ENCODE measurements at places on chromosomes 5 and 9.

DNA sequence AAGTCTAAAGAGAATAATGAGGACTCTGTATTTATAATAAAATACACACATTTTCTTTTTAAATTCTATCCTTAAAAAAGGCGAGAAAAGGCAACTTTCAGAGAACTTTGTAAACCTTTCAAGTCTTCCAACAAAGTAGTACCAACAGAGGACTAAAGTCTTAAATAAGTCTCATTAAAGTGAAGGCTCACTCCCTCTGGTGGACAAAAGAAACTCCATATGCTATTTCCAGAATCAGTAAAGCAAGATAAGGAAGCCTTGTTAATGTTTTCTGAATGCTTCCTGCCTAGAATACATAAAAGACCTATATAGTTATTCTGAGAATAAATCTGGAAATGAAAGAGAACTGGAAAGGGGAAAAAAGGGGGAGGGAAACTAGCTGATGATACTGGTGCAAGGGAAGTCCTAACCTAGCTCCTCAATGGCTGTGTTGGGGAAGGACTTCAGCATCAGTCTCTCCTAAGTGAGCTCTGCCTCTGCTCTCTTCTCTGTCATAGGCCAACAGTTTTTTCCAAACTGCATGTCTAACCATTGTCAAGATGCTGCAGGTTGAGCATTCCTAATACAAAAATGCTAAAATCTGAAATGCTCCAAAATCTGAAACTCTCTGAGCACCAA, 7.2 kb downstream of the HMGCS1 start:
- DNase-seq, result peak; percentile 65

DNA sequence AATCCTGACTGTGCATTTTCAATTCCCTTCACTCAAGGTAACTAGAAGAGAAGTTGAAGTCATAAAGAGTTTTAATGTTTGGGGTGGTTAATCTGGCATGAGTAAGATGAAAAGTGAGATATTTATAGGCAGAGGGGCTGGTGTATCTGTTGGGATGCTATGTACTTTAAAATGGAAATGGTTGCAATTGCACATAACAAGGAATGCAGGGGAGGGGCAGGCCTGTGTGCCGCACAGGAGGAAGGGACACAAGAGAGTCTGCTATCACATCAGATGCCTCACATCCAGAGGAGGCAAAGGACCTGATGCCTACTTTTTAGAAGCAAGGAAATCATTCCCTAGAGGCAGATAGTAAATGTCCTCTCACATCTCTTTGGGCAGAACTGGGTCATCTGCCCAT, 55.5 kb upstream of the OSMR start:
- no peak for DNase-seq

DNA sequence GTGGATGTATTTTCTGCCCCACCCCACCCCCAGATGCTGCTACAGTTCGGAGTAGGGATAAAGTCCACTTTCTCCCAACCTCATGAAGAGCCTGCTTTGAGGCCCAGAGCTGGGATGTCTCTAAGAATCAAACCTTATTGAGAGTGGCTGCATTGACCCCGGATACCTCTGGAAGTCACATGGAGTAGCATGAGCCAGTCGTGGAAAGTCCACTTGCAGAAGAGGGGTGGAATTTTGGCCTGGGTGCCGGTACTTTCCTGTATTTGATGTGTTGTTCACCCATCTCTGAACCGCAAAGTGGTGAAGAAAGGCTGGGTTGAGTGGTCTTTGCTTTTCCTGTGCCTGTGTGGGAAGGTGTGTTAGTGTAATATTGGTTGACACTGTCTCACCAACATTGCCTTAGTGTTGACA, 3.7 kb downstream of the OTULIN start:
- DNase-seq, result no peak

GRCh38 chr9:25813478-25813877, 135.2 kb upstream of the TUSC1 start:
- DNase-seq, result no peak

GRCh38 chr9:35826071-35826701, 2.3 kb downstream of the FAM221B start:
- peak; percentile 58 for DNase-seq

GRCh38 chr5:178476972-178477754, 113.0 kb downstream of the COL23A1 start:
- DNase-seq, result no peak

DNA sequence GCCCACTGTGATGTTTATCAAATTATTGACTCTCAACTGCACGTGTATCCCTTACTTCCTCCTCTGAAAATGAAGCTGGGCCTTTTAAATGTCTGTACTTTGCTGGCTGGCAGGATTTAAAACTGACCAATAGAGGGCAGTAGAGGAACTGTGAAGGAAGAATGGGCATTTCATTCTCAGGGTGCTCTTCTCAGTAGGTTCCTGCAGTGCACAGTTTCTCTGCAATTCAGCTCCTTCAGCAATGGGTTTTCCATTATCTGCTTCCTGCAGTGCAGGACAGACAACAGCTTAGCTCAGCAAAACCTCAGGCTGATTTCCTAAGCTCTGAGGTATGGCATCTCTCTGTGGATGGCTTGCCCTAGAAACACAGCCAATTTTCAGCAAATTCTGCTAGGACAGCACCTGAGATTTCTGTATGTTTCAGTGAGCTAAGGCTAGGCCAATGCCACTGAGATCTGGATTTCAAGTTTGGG, 298.4 kb upstream of the PRDM9 start:
- DNase-seq, result peak; percentile 76

DNA sequence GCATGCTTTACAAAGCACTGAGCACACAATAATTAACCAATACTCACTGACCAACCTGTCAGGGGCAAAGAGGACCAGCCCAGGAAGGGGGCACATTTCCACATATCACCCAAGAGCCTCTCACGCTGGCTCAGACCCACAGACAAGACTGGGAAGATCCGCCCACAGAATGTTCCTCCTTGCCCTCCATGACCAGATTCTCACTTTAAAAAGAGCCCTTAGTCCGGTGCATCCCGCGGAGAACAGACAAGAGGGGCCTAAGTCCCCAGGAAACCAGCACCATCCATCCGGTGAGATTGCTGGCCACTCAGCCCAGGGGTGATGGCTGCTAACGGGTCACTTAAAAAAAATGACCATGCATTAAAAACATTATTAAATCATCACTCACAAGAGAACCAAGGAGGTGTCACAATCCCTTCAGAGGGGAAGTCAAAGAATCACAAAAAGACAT, 32.9 kb downstream of the SEMA4D start:
- DNase-seq, result no peak

DNA sequence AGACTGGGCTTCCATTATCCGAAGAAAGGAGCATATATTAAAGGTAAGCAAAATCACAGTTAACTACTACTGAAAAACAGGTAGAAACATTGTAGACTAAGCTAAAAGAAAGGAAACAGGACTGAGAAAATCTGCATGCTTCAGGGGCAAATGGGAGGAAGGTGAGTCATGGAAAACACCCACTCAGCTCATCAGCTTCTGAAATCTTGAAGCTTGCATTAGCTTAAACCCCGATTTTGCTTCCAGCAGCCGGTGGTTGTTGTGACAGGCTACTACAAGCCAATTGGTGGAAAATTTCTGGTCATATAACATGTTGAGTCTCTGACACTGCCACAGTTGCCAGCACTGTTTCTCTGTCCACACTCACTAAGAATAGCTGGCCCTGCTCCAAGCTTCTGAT, 179.6 kb upstream of the PUM3 start:
- DNase-seq, result no peak

- no peak for DNase-seq
Measured at GRCh38 chr9:95083086-95083768, 234.3 kb downstream of the FANCC start.

DNA sequence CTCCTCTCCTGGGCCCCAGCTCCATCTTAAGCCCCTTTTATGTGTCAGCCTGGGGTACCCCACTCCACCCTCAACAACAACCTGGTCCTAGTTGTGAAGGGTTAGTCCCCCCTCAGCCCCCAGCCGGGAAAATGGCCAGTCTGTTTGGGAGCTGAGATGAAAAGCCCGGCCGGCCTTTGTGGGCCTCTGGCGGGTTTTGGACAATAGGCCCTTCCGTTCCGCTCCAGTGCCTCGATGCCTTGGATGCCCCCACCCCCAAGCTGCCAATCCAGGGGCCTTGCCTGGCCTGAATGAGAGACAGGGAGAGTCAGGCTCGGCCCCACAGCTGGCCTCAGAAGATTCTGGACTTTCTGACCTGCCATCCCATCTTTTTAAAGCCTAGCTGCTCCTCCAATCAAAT, 9.2 kb downstream of the CNTFR start:
- DNase-seq, result no peak

GRCh38 chr5:151598984-151599383, 7.9 kb upstream of the FAT2 start:
- no peak for DNase-seq

GRCh38 chr5:158812408-158812807, 287.3 kb downstream of the EBF1 start:
- DNase-seq, result no peak

DNA sequence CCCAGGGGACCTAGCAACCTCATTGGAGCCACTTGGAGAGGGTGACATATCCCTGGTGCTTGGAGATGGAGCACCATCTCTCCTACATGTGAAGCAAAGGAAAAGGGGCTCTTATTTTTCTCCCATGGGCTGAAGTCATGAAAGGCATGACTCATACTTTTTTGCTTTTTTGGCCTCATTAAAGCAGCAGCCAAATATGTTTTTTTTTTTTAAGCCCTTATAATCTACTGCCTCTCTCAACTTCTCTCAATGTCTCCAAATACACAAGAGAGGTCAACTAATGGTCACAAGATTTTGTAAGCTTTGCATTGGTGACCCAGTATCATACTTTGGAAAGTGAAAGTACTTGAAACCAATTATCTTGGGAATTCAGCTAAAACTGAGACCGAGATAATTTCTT, 1.6 kb upstream of the CFAP90 start:
- no peak for DNase-seq

DNA sequence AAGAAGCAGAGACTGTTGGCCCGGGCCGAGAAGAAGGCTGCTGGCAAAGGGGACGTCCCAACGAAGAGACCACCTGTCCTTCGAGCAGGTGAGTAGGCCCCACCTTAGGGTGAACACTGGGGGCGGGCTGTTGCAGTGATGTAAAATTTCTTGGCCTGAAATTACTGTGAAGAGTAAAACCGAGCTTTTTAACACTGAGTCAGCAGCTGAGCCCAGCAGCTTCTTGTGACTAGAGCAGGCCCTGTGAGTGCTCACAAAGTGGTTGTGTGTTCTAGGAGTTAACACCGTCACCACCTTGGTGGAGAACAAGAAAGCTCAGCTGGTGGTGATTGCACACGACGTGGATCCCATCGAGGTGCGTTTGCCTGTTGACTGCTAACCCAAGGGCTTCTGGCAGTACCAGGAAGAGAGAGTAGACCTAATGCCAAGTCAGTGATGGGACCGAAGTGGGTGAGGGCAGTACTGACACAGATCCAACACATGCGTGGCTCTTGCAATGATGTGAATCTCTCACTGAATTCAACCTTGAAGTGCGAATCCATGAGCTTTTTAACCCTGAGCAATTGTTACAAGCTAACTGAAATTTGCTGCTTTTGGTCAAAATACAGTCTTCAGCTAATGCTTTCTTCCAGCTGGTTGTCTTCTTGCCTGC, 2.1 kb downstream of the RPL7A start:
- DNase-seq, result no peak
